ENCODE measurements at places on chromosomes 7 and 10.

- DNase-seq = no peak
Observed at GRCh38 chr10:125633517-125633999, 49.4 kb downstream of the TEX36 start.

GRCh38 chr7:3518546-3518945 is 217.5 kb downstream of the SDK1 start:
- DNase-seq = no peak

- no peak for DNase-seq
Observed at GRCh38 chr10:102546606-102547320, 43.0 kb downstream of the SUFU start.

GRCh38 chr10:71547876-71548846 is 151.4 kb downstream of the CDH23 start:
- no peak for DNase-seq

DNA sequence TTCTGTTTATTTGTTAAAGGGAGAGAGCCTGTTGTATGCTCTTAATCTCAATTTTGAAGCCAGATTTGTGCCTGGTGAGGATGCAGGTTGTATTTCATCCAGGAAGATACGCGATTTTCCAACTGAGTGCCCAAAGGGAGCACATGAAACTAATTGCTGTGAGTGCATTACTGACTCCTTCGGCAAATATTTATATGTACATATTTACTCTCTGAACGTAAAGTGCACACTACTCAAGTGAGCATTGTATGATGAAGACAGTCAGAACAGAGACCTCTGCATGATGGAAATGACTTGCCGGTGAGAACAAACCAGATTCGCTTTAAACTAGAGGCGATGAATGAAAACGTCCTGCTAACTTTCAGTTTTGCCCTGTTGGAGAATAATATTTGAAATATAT is 130.1 kb downstream of the MALRD1 start:
- no peak for DNase-seq

DNA sequence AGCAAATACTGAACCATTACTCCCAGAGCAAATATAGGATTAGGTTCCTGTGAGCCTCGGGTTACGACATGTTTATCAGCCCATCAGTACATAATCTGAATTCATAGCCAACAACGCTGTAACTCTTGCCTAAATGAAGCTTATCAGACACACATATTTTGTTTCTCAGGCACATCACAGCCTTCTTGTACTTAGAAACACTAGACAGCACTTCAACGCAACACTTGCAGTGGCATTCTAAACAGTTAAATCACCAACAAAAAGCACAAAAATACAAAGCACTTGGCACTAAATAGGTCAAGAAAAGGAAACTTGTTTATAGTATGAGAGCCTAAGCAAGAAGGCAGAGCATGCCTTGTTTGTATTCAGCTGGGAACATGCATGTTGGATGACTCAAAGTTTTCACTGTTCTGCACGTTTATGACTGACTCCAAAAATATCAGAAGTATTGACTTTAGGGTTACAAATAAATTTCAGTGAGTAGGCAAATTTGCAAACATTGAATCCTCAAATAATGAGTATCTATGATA is 75.0 kb downstream of the VPS50 start:
- no peak for DNase-seq

GRCh38 chr7:119046068-119046467 is 821.6 kb downstream of the ANKRD7 start:
- DNase-seq = no peak

GRCh38 chr7:70489813-70490212 is 642.1 kb upstream of the GALNT17 start:
- no peak for DNase-seq

Measured in Ammon's horn (tissue), 1 donor.